ENCODE measurements at places on chromosomes 13 and 19.

DNA sequence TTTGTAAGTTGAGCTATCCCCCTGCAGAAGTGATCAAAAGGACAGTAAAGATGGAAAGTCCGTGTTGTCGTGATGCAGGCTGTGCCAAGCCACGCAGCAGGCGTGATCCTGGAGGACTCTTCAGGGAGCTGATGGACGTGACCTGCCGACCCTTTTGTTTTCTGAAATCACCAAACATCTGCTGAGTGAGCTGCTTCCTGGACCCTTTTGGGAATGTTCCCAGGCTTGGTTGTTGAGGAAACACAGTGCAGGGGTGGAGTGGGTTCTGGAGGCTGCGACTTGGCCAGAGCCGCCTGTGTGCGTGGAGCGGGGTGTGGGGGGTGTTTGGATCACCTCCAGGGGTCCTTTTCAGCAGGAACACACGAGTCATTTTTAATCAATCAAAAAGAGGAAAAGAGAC, 15.4 kb upstream of the CPAMD8 start:
- no peak for DNase-seq

GRCh38 chr19:46162731-46163130, 14.7 kb downstream of the IGFL2 start:
- no peak for DNase-seq

DNA sequence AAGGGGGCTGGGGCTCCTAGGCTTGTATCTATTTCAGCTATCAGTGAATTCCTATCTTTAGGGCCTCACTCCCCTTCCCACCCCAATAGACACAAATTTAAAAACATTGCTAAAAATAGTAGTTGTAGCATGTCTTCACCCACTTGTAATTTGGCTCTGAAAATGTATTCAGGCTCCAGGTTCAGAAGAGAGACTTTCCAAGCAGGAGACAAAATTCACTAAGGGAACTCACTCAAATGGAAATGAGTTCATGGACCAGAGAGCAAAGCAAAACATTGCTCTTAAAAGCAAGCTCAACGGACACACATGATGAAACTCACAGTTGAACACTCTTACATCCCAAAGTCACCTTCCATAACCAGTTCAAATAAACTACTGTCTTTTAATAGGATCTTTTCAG, 36.8 kb downstream of the PHF11 start:
- no peak for DNase-seq

- no peak for DNase-seq
Observed at GRCh38 chr19:45402298-45403061, 2.4 kb downstream of the PPP1R13L start.

GRCh38 chr13:109087916-109088623, 458.7 kb downstream of the MYO16 start:
- no peak for DNase-seq

GRCh38 chr13:65336087-65336749, 1893.9 kb downstream of the PCDH9 start:
- no peak for DNase-seq

DNA sequence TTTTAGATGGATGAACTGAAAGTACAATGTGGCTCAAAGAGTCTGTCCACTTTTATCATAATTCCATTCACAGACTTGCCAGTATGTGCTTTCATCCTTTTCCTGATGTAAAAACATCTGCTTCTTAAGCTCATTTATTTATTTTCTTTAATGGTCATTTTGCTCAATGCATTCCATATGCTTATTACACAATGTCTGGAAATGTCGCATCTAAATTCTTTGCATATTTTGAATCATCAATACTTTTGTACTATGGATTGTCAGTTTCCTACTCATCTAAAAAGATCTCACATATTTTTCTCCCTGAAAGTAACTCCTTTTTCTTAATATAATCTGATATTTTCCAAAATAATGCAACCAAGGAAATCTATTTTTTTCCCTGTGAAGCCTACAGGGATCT, 1315.8 kb downstream of the EFNB2 start:
- DNase-seq, result no peak

GRCh38 chr19:10228393-10228792, 2.7 kb downstream of the S1PR2 start:
- no peak for DNase-seq

- no peak for DNase-seq
Observed at GRCh38 chr19:31214997-31215396, 134.2 kb downstream of the TSHZ3 start.

- DNase-seq, result no peak
Observed at GRCh38 chr13:36796052-36796451, 23.0 kb upstream of the RFXAP start.

DNA sequence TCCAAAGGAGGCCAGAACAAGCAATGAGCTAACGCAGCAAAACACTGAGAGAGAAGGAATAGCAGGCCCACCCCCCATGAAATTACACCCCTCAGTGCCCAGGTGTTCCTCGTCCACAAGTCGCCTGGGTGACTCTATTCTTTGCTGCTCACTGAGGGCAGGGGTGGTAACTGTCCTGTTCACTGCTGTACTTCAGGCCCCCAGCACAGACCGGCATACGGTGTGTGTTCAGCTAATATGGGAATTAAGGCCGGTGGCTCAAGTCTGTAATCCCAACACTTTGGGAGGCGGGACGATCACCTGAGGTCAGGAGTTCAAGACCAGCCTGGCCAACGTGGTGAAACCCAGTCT, 31.9 kb downstream of the DHRS12 start:
- DNase-seq, result no peak

DNA sequence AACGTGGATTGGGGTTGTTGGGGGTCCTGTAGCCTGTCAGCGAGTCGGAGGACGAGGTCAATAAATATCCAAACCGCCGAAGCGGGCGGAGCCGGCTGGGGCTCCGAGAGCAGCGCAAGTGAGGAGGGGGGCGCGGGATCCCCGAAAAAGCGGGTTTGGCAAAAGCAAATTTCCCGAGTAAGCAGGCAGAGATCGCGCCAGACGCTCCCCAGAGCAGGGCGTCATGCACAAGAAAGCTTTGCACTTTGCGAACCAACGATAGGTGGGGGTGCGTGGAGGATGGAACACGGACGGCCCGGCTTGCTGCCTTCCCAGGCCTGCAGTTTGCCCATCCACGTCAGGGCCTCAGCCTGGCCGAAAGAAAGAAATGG, 754 bp upstream of the SIX5 start:
- DNase-seq, result no peak

DNA sequence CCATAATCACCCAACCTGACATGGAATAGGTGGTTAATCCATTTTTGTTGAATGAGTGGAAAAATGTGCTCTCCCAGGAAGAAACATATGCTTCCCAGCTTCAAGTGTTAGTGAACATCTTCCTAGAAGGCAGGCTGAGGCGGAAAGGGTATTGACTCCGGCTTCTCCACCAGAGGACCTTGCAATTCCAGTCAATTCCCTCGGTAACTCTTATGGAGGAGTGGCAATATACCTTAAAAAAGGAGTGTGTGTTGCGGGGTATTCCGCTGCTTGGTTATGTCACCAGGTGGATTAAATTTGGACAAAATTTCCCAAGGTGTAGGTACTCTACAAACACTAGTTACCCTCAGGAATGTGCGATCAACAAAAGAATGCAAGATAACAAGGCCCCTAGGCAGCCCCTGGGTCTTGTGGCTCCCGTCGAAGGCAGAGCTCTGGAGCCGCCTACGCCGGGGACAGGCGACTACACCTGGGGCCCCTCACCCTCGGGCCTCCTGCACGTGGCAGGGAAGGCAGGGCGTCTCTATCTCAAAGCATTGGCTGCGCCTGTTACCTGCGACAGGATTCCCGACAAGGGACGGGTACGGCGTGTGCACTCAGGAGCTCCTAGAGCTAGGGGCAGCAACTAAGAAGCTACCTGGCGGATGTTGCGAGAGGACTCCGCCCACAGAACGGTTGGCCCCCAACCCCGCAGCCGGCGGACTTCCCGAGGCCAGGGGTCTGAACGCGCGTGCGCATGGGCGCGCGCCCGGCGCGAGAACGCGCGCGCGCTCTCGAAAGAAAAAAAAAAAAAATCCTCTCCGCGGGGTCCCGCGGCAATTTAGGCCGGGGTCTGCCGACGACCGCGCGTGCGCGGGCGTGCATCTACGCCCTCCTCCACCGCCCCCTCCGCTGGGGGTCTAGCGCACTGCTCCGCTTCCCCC, at the start of gene WDR87:
TSS of gene WDR87 (minus strand) at position 649 of the 923 bp plus-strand sequence. CDS start 8,355 bp downstream, outside the sequence.
- peak; percentile 12 for DNase-seq

GRCh38 chr13:41274881-41275280, 11.5 kb upstream of the MTRF1 start:
- DNase-seq, result no peak

DNA sequence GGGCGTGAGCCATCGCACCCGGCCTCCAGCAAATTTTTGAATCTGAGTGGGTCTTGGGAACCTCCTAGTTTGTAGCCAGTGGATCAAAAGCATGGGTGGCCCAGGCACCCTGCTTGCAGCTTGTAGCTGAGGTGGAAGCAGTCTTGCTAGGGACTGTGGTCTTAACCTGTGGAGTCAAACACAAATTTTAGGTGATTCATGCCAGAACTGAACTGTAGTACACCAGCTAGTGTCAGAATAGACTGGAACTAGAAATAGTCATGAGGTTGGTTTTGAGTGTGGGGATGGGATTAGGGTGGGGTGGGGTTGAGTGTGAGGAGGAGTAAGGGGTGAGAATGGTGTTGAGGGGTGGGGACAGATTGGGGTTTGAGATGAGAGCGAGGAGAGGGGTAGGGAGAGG, 5.8 kb downstream of the LIM2 start:
- no peak for DNase-seq

- DNase-seq, result no peak
Observed at GRCh38 chr19:41223431-41224234, 4.6 kb downstream of the AXL start.

GRCh38 chr13:76552807-76553206, 333.4 kb downstream of the KCTD12 start:
- DNase-seq, result no peak

GRCh38 chr19:12937093-12937926, 1.1 kb upstream of the CALR start:
- no peak for DNase-seq

GRCh38 chr13:77492982-77493381, 42.5 kb upstream of the SCEL start:
- DNase-seq, result no peak

- no peak for DNase-seq
Observed at GRCh38 chr13:41820581-41821237, 140.2 kb downstream of the VWA8 start.

DNA sequence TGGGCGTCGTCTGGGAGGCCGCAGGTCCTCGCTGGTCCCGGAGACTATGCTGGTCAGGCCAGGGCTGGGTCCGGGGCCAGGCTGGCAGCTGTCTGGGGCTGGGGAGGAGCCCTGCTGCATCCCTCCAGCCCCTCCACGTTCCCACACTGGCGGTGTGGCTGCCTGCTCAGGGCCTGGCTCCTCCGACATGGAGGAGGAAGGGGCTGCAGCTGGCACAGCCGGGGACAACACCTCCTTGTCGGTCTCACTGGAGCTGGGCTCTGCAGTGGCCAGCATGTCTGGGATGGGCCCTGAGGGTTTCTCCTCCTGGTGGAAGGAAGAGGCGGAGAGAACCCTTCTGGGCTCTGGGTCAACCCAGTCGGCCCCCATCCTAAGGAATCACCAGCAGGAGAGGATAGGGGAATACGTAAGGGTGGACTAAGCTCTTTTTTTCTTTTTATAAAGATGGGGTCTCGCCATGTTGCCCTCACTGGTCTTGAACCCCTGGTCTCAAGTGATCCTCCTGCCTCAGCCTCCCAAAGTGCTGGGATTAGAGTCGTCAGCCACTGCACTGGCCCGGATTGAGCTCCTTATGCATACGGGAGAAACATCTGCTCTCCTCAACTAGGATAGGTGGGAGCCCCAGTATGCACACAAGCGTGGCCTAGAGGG, 806 bp downstream of the ZNF414 start:
- DNase-seq, result no peak

DNA sequence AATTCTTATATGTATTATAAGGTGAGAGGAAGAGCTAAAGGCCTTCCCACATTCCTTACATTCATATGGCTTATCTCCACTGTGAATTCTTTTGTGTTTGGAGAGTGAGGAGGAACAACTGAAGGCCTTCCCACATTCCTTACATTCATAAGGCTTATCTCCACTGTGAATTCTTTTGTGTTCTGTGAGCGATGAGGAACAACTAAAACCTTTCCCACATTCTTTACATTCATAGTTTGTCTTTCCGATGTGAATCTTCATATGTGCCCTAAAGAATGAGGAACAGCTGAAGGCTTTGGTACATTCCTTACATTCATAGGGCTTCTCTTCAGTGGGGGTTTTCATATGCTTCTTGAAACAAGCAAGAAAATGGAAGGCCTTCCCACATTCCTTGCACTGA, 13.3 kb downstream of the ZNF699 start:
- no peak for DNase-seq

GRCh38 chr19:34461375-34462100, 20.0 kb upstream of the WTIP start:
- no peak for DNase-seq

- no peak for DNase-seq
Observed at GRCh38 chr19:16394681-16395375, 70.2 kb downstream of the KLF2 start.

GRCh38 chr19:15368051-15368632, 11.4 kb downstream of the AKAP8 start:
- DNase-seq, result no peak

DNA sequence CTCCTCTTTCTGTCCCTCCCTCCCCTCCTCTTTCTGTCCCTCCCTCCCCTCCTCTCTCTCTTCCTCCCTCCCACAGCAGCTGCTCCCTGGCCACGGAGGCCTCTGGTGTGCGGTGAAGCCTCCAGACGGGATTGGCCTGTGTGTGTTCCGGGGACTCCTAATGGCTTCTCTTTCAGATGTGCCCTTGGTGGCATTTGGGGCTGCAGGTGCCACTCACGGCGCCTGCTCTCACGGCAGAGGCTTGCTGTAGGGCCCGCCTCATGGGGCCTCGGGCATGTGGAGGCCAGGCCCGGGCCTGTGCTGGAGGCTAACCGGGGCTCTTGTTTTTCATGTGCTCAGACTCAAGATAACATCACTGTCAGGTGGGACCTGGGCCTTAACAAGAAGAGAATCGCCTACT, 20.9 kb downstream of the UPF1 start:
- DNase-seq, result no peak

GRCh38 chr13:75368167-75368566, 113.8 kb downstream of the TBC1D4 start:
- DNase-seq, result no peak

- no peak for DNase-seq
Observed at GRCh38 chr13:73092829-73093228, 34.0 kb downstream of the KLF5 start.

DNA sequence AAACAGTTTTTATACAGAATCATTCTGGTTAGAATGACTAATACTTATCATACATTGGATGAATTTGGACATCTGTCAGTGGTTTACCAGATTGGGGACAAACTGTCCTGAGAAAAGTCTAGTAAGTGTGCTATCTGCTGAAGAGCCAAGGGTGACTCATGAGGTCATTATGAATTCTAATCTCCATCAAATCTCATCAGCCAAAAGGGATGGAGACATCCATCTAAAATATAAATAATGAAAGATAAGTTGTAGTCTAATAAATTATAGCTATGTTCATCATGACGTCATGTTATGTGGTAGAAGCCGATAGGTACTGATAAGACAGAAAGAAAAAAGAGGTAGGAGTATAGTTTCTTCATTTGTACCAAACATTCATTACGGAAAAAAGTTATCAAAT, 804.4 kb downstream of the PCDH9 start:
- no peak for DNase-seq

GRCh38 chr19:35986664-35987570, 8.1 kb upstream of the SDHAF1 start:
- no peak for DNase-seq

- DNase-seq, result no peak
Observed at GRCh38 chr19:10085641-10086590, at the start of gene SHFL. SHFL (plus strand) TSS chr19:10086317; CDS start chr19:10086428, 111 bp downstream.

GRCh38 chr19:11018179-11018578, 57.3 kb downstream of the SMARCA4 start:
- DNase-seq, result no peak

- no peak for DNase-seq
Observed at GRCh38 chr13:37539170-37539569, 59.4 kb downstream of the POSTN start.

GRCh38 chr13:76851961-76852360, 34.2 kb downstream of the KCTD12 start:
- DNase-seq, result no peak
